ENCODE measurements at places on chromosomes 5 and 9.
A peak's percentile ranks its signal among the peaks of the same experiment; 100 is the strongest.

- H3K27ac ChIP-seq = no peak overlapping the region
- no peak for DNase-seq
- H3K4me3 ChIP-seq = no peak overlapping the region
- H3K36me3 ChIP-seq = peaks cover 24% of the 10 kb centered on the region
- no peaks in the 10 kb centered on the region for H3K4me1 ChIP-seq
These were observed 7.9 kb upstream of the ANKDD1B start for GRCh38 chr5:75603371-75603770.

DNA sequence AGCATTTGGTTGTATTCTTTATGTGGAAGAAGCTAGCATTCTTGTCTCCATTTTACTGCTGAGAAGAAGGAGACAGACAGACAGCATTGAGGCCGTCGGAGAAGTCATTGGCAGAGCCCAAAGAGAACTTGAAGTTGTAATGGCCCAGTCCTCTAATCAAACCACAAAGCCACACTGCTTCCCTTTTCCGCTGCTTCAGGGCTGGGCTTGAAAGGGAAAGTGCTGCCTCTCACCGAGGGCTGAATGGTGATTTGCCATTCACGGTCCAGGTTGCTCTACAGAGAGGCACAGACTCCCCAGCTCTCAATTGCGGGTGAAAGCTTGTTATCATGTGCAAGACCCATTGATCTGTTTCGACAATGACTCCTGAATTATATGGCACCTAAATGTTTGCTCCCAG, 25.6 kb upstream of the POU4F3 start:
- no peak for DNase-seq
- no peaks in the 10 kb centered on the region for H3K27me3 ChIP-seq
- H3K4me3 ChIP-seq = no peak overlapping the region
- no peak overlapping the region for H3K27ac ChIP-seq
- no peaks in the 10 kb centered on the region for H3K36me3 ChIP-seq

DNA sequence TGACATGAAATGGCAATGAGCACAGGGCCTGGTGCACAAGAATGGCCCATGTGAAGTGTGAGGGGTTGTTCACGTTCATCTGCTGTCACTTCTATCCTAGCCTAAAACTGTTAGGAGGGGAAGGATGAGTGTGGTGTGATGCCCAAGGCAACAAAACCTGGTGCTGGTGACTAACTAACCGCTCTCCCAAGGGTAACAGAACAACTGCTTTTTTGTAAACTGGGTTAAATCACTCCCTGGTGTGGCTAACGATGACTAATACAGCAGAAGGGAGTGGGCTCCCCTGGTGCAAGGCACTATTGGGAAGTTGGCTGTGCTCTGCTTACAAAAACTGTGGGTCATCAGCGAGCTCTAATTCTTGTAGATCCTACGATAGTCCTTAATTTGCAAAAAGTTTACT, 103.2 kb upstream of the VCAN start:
- no peak overlapping the region for H3K4me3 ChIP-seq
- H3K36me3 ChIP-seq = no peaks in the 10 kb centered on the region
- H3K27me3 ChIP-seq = no peaks in the 10 kb centered on the region

DNA sequence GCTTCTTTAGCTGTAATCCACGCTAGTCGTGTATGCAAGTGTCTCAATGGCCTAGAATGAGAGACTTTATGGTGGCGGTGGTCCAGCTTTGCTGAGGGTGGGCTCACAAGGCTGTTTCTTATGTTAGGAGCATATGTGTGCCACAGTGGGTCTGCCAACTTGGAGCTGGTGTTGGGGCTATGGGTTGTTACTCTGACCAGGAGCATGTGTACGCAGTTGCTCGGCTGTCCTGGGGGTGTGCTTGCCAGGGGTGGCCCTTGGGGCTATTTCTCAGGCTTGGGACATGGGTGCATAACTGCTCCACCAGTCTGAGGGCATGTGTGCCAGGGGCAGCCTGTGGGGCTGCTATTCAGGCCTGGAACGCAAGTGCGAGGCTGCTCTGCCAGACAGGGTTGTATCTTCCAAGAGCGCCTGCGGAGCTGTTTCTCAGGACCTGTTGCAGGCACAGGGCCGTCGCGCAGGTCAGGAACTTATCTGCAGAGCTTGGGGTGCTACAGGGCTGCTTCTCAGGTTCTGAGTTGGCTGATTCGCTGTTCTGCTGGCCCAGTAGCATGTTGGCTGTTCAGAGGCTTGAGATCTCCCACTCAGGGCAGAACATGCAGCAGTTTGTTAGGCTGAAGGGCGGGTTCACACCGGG, 187.9 kb upstream of the TLX3 start:
- H3K27me3 ChIP-seq = no peaks in the 10 kb centered on the region
- H3K4me1 ChIP-seq = no peaks in the 10 kb centered on the region
- H3K4me3 ChIP-seq = no peak overlapping the region
- no peak for DNase-seq
- H3K36me3 ChIP-seq = no peaks in the 10 kb centered on the region

- DNase-seq = peak; percentile 99
- H3K36me3 ChIP-seq = no peaks in the 10 kb centered on the region
- no peaks in the 10 kb centered on the region for H3K27me3 ChIP-seq
- H3K4me1 ChIP-seq = peaks cover 13% of the 10 kb centered on the region
- H3K4me3 ChIP-seq = peak within 1 kb of the TSS; percentile 78
- peak within 1 kb of the TSS; percentile 47 for H3K27ac ChIP-seq
These were observed at the start of gene MEGF9 for GRCh38 chr9:120714088-120714845. Gene MEGF9, minus strand, starts transcription at chr9:120714470. Its CDS starts 112 bp downstream, at chr9:120714358.

DNA sequence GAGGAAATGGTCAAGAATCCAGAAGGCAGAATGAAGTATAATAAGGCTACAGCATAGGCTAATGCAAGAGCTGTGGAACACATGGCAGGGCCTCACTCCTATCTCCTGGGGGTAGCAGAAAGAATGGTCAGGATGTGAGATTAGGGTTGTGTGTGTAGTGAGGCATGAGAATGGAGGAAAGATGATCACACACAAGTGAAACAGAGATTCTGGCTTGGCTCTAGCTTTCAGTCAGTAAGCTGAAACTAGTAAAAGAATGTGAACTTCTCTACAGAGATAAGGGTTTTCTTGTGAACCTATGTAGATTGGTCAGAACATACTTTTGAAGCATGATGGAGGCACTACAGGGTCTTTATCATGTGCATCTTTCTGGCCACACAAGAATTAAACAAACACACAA, 298.8 kb downstream of the ASTN2 start:
- H3K4me3 ChIP-seq = no peak overlapping the region
- no peak for DNase-seq
- H3K27ac ChIP-seq = no peak overlapping the region
- H3K36me3 ChIP-seq = no peaks in the 10 kb centered on the region
- no peaks in the 10 kb centered on the region for H3K4me1 ChIP-seq
- no peaks in the 10 kb centered on the region for H3K27me3 ChIP-seq

- H3K36me3 ChIP-seq = no peaks in the 10 kb centered on the region
- no peak overlapping the region for H3K4me3 ChIP-seq
- DNase-seq = no peak
These were observed 547.6 kb upstream of the WWC1 start for GRCh38 chr5:167743695-167744464.

GRCh38 chr5:93891491-93892480, 150.4 kb upstream of the POU5F2 start:
- H3K36me3 ChIP-seq = no peaks in the 10 kb centered on the region
- no peaks in the 10 kb centered on the region for H3K27me3 ChIP-seq
- no peak overlapping the region for H3K27ac ChIP-seq
- H3K4me3 ChIP-seq = no peak overlapping the region
- peaks cover 22% of the 10 kb centered on the region for H3K4me1 ChIP-seq
- no peak for DNase-seq

GRCh38 chr5:170330568-170331054, 33.0 kb upstream of the LCP2 start:
- no peak overlapping the region for H3K27ac ChIP-seq
- DNase-seq = no peak
- no peaks in the 10 kb centered on the region for H3K27me3 ChIP-seq
- H3K36me3 ChIP-seq = no peaks in the 10 kb centered on the region
- H3K4me3 ChIP-seq = no peak overlapping the region
- no peaks in the 10 kb centered on the region for H3K4me1 ChIP-seq

GRCh38 chr9:119257592-119257991, 111.6 kb downstream of the BRINP1 start:
- DNase-seq = no peak
- no peaks in the 10 kb centered on the region for H3K27me3 ChIP-seq
- no peaks in the 10 kb centered on the region for H3K4me1 ChIP-seq
- H3K4me3 ChIP-seq = no peak overlapping the region
- H3K36me3 ChIP-seq = no peaks in the 10 kb centered on the region

DNA sequence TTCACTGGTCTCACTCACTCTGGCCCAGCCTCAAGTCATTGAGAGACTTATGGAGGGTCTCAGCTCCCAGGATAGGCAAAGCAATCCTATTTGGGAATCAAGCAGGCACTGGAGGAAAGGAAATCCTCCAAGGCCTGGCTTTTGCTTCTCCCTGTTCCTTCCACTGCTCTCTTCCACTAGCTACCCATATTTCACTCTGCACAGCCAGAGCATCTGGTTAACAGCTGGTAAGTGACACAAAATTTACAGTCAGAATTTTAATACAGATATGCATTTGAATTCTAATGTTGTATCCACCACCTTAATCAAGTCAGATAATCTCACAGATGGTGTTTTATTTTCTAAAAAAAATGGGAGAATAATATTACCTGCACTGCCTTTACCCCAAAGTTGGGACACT, 868 bp upstream of the C1QTNF2 start:
- H3K27me3 ChIP-seq = no peaks in the 10 kb centered on the region
- no peaks in the 10 kb centered on the region for H3K36me3 ChIP-seq
- no peak for DNase-seq
- H3K4me1 ChIP-seq = no peaks in the 10 kb centered on the region
- H3K4me3 ChIP-seq = no peak overlapping the region

DNA sequence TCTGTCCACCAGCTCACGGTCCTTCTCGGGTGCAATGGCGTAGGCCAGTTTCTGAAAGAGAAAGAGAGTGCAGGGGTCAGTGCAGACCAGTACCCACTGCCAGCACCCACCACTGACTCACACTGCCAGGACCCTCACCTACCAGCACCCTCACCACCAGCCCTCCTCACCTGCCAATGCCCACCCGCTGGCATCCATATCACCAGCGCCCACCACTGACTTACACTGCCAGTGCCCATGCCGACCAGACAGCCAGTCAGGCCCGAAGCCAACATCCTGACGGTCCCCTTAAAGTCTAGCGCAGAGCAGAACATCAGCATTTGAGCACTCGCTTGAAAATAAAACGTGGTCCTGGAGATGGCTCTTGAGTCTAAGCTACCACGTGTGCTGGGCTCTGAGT, 44.3 kb downstream of the SLC6A3 start:
- peaks cover 9% of the 10 kb centered on the region for H3K27me3 ChIP-seq
- H3K27ac ChIP-seq = no peak overlapping the region
- H3K4me3 ChIP-seq = no peak overlapping the region

DNA sequence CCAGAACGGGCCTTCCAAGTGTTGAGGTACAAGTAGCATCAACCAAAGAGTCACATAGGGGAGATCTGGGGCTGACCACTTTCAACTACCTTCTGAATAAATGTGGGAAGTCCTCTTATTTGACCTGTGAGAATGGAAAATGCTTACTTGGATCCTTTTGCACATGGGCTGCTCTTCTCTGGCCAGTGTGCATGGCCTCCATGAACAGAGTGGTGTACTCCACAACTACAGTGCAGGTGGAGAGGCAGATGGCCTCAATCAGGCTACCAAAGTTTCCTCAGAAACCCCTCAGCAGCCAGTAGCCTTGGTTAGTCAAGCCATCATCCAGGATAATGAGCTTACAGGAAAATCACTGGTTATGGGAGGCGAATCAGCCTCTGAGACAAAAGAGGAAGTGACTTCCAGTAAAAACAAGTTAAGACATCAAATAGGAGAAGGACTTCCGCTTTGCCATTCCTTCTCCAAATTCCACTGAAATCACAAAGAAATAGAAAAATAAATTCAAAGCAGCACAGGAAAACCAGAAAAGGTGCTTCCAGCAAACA, 18.3 kb upstream of the FCHO2 start:
- no peak overlapping the region for H3K4me3 ChIP-seq
- DNase-seq = no peak
- H3K4me1 ChIP-seq = no peaks in the 10 kb centered on the region
- H3K36me3 ChIP-seq = no peaks in the 10 kb centered on the region
- H3K27me3 ChIP-seq = no peaks in the 10 kb centered on the region
- H3K27ac ChIP-seq = no peak overlapping the region

- no peaks in the 10 kb centered on the region for H3K36me3 ChIP-seq
- H3K4me3 ChIP-seq = no peak overlapping the region
- no peak for DNase-seq
- H3K4me1 ChIP-seq = no peaks in the 10 kb centered on the region
- H3K27ac ChIP-seq = no peak overlapping the region
These were observed 8.2 kb downstream of the SV2C start for GRCh38 chr5:76091351-76091750.

DNA sequence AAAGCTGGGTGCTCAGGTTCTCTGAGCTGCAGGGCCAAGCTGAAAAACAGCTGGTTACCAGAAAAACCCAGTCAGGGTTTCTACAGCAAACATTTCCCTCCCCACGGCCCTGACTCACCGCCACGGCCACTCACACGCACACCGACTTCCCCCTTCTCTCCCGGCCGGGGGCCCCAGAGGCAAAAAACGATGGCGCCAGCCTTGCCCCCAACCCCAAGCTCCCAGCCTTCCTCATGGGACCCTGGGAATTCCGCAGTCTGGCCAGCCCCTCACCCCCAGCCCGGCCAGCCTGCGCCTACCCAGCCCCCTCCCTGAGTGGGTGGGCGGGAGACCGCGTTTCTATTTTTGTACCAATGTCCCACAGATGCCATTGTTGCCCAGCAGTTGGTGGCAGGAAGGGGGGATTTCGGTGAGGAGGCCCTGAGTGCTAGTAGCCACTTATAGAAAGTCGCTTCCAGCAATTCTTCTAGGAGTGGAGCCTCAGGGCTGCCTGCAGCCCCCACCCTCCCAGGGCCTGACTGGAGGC, 18.4 kb downstream of the ENG start:
- no peaks in the 10 kb centered on the region for H3K36me3 ChIP-seq
- no peak overlapping the region for H3K4me3 ChIP-seq
- no peak for DNase-seq
- no peaks in the 10 kb centered on the region for H3K4me1 ChIP-seq

DNA sequence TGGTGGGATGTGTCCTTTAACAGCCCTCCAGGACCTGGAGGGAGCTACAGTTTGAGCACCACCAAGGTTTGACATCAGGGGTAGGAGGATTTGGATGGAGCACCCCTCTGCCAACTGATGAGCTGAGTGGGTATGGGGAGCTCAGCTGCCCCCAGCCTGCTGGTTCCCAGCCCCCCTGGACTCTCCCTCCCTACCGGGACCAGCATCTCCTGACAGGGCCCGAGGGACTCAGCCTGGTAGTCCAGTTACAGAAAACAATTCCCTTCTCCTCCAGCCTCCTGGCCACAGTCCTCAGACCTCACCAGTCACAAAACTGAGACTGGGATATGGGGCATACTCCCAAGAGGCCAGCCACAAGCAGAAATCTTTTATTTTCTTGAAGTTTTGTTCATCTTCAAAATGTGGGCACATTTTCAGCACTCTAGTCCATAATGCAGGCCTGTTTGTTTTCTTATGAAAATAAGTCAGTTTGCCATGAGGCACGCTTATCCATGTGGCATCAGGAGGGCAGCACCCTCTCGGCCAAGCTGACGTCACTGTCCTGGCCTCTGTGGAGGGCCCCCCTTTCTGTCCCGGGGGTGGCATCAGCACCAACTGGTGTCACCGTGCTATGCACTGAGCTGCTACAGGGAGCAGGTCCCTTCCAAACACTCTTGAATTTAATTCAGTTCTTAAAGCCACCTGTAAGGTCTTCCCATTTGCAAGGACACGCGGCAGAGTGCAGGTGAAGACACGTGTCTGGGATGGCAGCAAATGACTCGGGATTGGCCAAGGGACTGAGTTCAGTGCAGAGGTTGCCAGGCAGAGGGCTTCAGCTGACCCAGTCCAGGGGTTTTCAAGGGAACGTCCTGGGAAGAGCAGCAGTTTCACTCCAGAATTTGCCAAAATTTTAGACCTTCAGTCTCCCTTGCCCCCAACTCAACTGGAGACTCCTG, 187.6 kb downstream of the GADD45G start:
- H3K27me3 ChIP-seq = no peaks in the 10 kb centered on the region
- no peaks in the 10 kb centered on the region for H3K36me3 ChIP-seq
- H3K4me3 ChIP-seq = no peak overlapping the region
- DNase-seq = no peak
- H3K4me1 ChIP-seq = no peaks in the 10 kb centered on the region

All from SK-N-SH (cell line).